ENCODE measurements at places on chromosomes 11 and 22. TPM values are rescaled to one million over a fixed set of nuclear protein-coding genes. Genes with fewer than 3 reads are reported as not detected.

Gene SESN3
- total RNA-seq, result 8.4 TPM

Gene SMC1B
- 0.03 TPM for total RNA-seq

Gene DDTL
- total RNA-seq, result 0.61 TPM

Gene SYTL2
- 1.3 TPM for total RNA-seq

Gene PDE3B
- total RNA-seq, result 0.03 TPM

GRCh38 chr11:122101625-122102291, 14.3 kb downstream of the BLID start:
- peak; percentile 78 for DNase-seq

GRCh38 chr11:86801364-86801763, 1.0 kb downstream of the PRSS23 start:
- DNase-seq, result no peak

GRCh38 chr11:112467721-112468120, 207.1 kb upstream of the PLET1 start:
- no peak for DNase-seq

- no peak for DNase-seq
Measured at GRCh38 chr11:68044898-68045351, 6.1 kb downstream of the TCIRG1 start.

DNA sequence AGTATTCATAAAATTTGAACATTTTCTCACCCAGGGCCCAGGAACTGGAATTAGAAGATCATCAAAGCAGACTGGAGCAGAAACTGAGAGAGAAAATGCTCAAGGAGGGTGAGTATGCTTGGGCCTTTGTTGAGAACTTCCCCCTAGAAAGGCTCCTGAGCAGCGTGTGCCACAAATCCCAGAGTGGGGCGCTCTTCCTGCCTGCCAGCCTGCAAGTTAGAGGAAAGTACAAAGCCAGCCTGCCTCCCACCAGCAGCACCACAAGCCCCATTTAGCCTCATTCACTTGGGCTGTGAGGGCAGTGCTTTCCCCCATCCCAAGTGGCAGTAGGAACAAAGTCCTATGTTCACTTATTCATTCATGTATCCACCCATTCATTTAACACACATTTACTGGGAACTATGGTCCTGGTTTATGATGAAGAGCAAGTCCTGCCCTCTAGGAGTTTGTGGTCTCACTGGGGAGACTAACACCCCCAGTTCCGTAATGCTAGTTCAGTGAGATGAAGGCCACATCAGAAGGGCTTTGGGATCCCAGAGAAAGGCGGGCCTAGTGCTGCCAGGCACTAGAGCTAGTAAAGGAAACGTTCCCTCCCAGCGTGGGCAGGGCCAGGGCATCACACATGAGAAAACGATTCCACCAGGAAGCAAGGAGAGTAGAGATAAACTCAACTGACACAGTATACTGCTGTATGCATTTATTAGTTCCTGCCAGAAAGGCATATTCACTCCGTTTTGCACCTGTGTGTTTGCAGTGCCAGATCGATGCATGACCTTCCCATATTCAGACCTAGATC, 22.4 kb upstream of the PARVA start:
- no peak for DNase-seq

DNA sequence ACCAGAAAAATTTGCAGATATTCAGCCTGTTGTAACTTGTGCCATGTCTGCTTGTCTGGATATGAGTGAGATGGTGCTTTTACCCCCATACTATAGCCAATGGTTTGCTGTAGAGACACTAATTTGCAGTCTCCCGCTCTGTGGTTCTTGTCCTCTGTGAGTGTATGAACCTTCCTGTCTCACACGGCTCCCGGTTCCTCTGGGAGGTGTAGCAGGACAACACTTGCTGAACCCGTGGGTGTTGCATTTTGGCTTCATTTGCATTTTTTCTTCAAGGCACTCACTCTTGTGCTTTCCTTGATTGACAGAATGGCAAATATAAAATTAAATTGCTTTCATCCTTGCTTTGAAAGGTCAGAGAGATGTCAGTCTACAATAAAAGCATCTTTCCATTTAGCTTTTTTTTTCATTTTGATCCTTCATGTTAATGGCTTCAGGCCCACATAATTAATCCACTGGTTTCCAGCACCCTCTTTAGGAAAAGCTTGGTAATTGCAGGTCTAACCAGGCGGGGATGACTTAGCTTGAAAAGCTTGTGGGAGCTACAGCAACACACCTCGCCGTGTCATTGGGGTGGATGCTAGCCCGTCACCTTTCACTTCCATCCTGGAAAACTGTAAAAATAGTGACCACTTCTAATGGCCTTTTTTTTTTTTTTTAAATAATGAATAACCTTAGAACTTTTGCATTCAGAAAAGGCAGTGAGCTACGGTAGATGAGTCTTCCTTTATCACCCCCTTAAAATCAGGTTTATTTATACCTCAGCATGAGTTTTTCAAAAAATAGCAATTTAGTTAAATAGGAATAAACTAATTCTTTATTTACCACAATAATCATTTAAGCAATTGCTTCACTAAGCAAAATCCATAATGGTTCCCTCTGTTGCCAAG, 27.4 kb upstream of the ST14 start:
- peak; percentile 40 for DNase-seq

DNA sequence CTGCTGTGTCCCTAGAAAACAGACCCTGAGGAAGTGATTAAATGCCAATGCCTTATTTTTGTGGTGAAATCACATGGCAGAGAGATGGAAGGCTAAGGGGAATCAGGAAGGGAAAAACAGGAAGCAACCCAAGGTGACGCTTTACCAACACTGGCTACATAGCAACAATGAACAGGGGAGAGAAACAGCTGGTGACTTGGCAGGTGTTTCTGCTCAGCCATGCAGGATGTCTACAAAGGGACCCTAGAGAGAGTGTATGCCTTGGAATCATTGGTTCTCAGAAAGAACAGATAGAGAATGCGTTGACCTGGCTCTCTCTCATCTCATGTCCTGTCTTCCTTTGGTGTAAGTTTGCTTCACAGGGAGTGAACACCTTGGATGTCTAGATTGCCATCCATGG, 911.9 kb downstream of the OPCML start:
- DNase-seq, result no peak
